ENCODE measurements at places on chromosomes 2 and 18.

DNA sequence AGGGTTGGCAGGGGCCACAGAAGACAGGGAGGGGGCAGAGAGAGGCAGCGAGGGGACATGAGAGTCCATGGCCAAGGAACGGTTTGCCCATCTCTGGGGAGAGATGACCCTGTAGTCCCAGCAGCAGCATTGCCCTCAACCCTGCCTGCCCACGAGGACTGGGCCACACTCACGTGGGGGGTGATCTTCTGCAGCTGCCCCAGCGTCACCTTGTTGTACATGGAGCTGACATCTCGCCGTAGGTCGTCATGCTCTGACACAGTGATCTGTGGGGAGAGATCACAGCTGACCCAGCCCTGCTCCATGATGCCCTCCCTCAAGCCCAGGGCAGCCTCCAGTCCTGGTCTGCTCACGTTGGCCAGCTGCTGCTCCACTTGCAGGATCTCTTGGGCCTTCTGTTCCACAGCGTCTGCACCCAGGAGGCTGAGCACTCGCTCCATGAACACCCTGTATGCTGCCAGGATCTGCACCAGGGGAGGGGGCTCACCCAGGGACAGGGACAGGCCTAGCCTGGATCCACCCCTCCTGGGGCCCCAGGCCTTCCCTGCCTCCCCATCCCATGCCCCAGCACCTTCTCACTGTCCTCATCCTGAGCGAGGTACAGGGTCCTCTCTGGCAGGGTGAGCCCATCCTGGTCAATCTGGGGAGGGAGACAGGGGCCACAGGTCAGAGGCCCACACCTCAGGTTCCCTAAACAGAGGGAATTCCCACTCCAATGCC lies 2.8 kb downstream of the ECEL1 start:
- no peak for DNase-seq

DNA sequence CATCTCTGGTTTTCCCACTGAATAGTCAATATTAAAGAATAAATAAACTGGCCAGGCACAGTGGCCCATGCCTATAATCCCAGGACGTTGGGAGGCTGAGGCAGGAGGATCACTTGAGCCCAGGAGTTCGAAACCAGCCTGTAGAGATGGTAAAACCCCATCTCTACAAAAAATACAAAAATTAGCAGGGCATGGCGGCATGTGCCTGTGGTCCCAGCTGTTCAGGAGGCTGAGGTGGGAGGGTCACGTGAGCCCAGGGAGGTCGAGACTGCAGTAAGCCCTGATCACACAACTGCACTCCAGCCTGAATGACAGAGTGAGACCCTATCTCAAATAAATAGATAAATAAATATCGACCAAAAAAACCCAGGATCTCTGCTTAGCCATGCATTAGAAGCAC lies 50.2 kb upstream of the BIN1 start:
- DNase-seq = no peak

DNA sequence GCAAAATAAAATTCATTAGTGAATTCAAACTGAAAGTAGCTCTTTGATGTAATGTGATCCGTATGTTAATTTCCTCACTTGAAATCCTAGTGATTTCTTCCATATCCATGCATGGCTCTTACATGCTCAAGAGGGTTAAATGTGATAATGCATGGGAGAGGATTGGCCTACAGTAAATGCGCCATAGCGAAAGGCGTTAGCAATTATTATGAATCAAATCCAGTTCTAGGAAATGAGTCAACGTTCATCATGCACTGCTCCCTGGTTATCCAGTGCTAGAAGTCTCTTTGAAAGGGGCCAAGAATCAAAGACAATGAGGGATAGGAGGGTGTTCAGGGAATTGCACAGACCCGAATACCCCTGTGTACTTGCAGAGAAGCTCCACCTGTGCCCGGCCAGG lies 101.4 kb upstream of the RASGRP3 start:
- no peak for DNase-seq

- no peak for DNase-seq
Measured at GRCh38 chr2:209097168-209097567, 326.7 kb upstream of the MAP2 start.

DNA sequence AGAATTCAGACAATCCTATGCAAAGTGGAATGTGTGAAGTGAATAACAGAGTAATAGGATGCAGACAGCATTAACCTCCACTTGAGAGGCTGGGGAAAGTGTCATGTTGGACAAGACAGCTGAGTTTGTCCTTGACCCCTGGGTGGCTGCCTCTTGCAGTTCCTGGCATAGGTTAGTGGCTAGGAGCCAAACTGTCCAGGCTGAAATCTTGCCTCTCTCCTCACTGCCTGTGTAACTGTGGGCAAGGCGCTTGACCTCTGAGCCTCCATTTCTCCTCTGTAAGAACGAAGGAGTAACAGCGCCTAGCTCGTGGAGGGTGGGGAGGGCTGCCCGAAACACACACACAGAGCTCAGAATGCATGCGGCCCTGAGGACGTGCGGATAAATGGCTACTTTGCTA lies 34.8 kb upstream of the LDLRAD4 start:
- no peak for DNase-seq

DNA sequence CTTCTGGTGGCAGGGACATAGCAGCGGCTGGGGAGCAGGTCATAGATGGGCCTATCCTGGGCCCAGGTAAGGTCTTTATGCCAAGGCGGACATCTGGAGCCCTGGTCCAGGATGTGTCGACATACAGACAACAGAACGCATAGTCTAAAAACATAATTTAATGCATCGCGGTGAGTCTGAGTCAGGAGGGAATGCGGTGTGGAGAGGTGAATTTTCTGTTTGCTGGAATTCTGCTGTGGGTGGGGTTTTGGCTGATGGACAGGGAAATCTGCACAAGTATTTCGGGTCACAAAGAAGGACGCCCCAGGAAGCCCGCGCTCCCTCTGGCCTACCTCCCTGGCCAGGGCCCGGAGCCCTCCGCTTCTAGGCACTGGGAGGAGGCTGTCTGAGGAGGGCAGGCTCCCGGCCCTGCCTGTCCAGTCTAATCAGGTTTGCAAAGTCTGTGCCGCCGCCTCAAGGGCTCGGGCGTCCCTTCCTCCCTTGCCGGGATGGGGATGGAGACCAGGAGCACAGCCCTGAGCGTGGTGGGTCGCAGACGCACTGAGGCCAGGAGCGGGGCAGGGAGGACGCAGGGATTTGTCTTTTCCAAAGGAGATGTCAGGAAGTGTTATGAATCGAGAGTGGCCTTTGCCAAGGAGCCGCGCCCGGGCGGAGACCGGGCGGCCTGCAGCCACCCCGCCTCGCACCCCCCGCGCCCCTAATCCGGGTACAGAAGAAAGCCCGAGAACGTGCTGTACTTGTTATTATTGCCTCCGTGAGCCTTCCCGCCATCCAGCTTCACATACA lies 2.3 kb downstream of the C1QL2 start:
- no peak for DNase-seq

- DNase-seq = no peak
Measured at GRCh38 chr18:78871618-78872017, 108.0 kb upstream of the SALL3 start.

DNA sequence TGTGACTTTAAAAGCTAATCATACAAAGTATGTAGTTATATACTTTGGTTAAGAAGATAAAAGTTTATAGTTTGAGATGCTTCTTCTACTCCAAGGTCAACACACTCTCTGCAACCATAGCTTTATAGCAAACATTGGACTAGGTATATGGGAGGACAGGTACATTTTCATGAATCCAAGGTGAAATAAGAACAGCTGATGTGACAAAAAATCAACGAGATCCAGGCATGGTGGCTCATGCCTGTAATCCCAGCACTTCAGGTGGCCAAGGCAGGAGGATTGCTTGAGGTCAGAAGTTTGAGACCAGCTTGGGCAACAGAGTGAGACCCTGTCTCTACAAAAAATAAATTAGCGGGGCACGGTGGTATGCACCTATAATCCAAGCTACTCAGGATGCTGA lies 163.3 kb upstream of the VWC2L start:
- no peak for DNase-seq

DNA sequence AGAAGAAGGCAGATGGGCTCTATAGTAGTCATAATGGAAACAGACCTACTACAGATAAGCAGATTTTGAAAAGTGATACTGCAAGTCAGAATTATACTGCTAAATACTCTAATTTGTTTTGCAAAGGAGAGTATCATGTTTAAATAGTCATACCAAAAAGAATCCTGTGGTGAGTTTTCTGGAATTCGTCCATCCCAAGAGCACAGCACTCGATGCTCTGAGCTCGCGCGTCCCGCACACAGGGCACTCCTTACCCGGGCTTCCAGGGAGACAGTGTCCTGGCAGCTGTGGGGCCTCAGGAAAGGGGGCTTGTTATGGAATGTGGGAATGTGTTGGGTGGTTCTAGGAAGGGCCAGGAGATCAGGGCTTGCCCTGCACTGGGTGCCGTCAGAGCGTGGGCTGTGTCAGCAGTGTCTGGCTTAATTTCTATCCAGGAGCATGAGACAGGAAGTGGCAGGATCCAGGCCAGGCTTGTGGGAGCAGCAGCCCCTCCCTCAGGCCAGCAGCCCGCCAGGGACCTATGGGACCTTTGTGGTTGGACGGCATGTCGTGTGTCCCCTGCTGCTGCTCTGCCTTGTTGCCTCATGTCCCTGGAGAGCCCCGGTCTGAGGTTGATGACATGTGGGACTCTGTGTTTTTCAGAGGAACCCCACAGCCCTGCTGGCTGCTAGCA lies 193.2 kb upstream of the TPO start:
- DNase-seq = no peak

DNA sequence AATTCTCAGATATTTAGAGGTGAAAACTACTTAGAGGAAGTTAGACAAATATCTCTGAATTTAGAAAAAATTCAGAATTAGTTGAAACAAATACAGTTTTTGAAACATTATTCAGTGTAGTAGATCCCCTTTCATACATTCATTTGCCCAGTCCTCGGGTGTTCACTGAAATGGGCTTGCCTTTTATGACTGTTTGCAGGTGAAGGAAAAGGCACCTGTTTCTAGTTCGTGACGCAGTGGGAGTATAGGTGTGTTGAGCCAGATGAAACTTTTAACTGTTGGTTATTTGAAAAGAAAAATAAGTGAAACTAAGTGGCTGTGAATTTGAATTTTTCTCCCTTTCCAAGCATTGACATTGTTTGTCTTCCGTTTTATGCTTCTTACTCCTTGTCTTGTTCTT lies 28.9 kb downstream of the TMEFF2 start:
- DNase-seq = no peak

DNA sequence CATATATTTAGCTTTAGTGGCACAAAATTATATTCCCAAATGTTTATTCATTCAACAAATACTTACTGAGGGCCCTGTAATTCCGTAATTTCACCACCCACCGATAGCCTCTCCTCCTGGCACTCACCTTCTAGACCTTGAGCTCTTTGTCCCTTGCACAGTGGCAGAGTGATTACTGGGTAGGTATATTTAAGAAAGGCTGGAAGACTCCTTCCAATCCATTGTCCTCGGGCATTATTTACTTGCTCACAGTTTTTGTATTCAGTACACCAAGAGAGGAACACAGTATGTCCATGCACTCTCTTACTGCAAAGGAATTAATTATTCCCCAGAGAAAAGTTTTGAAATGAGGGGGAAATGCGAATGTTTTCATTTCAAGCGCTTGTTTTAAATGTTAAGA lies 1.1 kb upstream of the CDCA7 start:
- DNase-seq = no peak

DNA sequence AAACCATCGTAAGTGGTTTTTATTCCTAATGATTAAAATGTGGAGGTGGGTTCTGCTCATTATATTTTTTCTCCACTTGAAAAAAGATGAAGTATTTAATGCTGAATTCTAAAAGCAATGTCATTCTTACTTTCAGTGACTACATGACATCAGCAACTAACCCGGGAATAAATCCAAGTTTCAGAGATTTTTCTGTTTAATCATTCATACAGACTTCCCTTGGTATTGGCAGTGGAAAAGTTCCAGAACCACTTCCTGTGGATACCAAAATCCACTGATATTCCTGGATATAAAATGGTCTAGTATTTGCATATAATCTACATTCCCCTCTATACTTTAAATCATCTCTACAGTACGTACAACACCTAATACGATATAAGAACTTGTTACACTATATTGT lies 128.6 kb downstream of the ZNF532 start:
- no peak for DNase-seq

DNA sequence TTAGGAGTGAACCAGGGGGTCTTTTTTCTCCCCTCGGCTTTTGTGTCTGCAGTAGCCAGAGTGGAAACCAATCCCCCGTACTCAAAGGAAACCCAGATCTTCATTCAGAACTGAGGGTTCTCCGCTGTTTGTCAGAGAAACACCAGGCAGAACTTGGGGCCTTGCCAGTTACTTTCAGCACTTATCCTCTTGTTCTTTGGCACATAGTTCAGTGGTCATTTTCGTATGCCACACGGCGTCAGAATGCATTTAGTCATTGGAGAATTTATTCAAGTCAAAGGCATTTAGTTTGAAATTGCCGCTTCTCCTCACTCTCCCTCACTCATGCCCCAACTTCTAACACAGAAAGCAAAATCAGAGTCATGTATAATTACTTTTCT lies 102.9 kb downstream of the CABLES1 start:
- DNase-seq = no peak

DNA sequence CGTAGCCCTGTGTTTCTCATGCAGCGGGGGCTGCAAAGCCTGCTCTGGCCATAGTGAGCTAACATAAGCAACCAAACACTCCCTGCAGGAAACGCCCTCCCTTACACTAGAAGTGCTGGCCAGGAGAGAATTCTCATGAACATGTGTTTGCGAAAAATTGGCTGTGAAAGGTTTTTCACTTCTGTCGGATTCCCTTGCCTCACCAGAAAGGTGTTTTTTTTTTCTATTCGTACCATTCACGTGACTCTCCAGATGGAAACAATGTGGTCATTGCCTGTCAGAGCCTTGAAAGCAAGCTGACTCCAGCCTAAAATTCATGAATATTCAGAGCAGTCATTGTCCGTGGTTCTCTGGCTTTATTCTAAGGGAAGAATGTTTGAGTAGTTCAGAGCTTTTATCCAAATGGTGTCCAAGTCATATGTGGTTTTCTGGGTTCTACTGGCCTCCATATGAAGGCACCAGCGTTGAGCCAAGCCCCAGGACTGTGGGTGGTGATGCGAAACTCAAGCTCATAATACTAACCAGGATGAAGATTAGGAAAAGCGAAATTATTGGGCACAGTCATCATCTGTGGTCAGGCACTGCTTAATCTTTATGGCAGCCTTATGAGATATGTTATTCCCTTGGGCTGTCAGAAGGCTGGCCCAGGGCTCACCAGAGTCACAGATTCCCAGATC lies 236.4 kb downstream of the ALPK2 start:
- no peak for DNase-seq
